ENCODE measurements at places on chromosomes 2 and 18.

- DNase-seq: no peak
Observed at GRCh38 chr2:109692013-109692743, 78.0 kb downstream of the SOWAHC start.

DNA sequence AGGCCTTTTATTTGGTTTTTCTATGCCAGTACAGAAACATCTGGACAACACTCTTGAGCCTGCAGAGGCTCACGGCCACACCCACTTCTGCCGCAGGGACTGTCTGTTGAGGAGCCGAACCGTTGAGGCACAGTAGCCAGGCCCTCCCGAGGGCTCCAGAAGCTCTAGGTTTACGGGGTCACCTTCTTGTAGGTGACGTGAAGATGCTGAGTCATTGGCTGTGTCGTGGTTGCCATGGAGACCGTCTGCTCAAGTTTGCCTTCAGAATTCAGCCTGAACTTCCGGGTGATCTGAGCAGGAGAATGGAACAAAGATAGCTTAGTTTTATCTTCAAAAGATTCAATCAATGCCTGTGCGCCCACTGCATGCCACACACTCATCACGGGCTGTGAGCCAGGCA lies 25.9 kb downstream of the BOK start:
- no peak for DNase-seq

GRCh38 chr2:105790461-105791149 lies 45.9 kb downstream of the NCK2 start:
- DNase-seq: no peak

GRCh38 chr18:58045242-58046092 lies 1.4 kb downstream of the NEDD4L start:
- DNase-seq: peak; percentile 26

DNA sequence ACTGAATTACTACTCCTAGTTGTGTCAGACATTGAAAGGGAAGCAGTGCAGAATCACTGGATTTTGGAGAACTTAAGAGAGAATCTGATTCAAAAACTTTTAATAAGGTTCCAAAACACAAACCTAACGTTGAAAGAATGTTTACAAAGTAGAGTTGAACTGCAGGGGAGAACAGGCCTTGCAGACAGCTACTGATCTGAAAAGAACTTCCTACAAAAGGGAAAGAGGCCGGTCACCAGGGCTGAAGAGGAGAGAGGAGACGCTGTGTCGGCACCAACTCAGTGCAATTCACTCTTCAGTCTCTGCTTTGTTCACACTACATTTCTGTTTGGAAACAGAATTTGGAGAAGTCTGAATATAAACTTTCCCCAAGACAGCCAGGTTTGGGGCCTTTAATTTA lies 124.0 kb downstream of the GAREM1 start:
- no peak for DNase-seq

DNA sequence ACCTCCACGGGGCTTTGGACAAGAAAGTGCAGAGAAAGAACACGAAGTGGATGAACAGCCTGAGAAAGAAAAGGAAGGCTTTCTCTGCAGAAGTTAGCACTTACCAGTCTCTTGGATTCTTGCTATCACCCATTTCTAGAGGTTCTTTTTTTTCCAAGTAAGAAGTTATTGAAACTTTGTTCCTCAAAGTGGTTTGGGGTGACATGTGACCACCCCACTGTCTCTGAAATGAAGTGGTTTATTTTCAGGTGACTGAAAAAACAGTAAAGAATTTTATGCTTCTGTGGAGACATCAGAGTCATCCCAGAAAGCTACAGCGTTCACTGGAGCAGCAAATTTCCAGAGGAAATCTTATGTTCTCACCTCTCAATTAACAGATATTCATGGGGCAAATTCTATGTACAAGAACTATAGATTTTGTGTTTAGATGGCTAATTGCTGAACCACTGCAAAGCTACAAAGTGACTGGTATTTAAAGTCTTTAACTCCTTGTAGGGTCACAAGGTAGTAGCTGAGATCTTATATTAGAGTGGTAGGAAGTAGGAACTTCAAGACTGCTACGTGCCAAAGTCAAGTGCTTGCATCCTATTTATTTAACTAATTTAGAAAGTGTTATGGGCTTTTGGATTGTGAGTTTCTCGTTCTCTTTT lies 267.5 kb downstream of the TGIF1 start:
- no peak for DNase-seq

- DNase-seq: no peak
Observed at GRCh38 chr2:200786826-200787225, 24.9 kb upstream of the BZW1 start.

DNA sequence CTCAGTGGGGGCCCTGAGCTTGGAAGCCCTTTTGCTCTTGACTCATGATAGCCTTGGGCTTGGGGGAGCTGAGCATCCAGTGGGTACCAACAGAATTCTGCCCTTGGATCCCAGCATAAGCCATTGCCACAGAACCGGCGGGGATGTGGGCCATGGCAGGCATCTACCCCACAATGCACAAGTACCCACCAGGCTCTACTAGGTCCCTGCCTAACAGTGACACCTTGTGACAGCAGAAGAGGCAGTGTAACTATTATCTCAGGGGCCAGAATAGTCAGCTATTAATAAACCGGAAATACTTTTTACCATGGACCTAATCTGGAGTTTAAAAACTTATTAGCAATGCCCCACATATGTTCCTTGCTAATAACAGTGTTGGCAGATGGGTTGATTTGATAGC lies 397.2 kb downstream of the TMEM182 start:
- DNase-seq: no peak

- DNase-seq: no peak
Observed at GRCh38 chr2:119208791-119209203, 14.8 kb upstream of the STEAP3 start.

All from CD4-positive, alpha-beta T cell treated with Interleukin-6 at 100 ng/mL for 8 hours (primary cell).